ENCODE measurements at places on chromosomes 2 and 18.

DNA sequence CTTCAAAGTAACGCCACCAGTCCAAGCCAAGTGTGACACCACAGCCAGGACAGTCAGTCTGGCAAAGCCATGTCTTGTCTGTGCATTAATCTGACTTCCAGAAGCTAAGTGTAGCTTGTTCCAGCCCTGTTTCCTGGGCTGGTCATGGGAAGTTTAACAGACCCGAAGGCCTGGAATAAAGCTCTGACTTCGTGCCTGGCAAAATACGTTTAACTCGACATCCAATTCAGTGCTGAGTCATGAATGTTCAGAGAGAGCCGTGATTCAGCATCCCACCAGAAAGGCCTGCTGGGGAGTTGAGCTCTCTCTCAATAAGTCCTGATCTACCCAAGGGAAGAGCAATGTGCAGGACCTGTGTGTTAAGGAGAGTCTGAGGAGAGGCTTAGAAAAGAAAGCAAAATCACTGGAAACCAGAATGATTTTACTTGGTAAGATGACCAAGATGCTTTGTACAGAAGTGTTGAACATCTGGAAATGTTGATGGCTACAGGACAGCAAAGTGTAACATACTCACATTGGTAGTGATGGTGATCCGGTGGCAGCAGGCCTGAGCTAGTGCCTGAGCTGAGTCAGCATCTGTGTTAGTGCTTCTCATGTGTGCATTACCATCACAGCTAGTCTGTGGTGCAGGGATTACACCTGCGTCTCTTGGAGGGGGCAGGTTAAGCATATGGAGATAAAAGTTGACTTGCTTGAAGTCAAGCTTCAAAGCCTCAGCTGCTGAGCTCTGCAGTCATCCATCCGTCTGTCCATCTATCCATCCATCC is 743.7 kb upstream of the HS6ST1 start:
- no peak for DNase-seq

GRCh38 chr2:46034535-46034934 is 262.7 kb upstream of the EPAS1 start:
- DNase-seq: no peak

DNA sequence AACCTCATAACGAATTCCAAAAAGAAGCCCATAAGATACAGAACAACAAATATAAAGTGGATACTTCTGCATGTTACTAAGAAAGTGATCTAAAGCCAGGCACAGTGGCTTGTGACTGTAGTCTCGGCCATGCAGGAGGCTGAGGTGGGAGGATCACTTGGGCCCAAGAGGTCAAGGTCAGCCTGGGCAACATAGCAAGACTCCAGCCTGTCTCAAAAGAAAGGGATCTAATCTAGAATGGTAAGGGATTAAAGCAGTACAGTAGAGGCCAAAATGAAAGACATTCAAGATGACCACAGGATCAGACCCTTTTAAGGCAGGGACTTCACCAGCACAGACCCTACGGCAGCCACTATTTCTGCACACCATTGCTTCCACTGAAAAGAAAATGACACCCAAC is 3.8 kb downstream of the COBLL1 start:
- DNase-seq: no peak

DNA sequence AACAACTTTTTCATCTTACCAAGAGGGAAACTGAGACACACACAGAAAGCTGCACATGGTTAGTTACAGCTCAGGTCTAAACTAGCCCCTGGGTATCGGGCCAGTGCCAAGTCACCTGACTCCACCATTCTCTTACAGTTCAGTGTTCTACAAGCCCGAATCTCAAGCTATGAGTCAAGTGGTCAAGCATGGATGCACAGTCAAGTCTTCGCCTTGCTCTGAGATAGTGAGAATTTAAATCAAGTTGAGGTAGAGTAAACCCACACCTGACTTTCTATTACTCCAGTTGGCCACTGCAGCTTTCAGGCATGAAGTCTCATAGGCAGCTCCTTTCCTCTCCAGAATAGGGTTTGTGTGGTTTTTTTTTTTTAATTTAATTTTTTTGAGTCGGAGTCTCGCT is 34.5 kb upstream of the ARL5A start:
- DNase-seq: no peak

- no peak for DNase-seq
These were observed at the start of gene MGAT5 for GRCh38 chr2:134253804-134254203. Gene MGAT5, plus strand, starts transcription at chr2:134254072. Its CDS starts 332 bp downstream, at chr2:134254404.

- peak; percentile 16 for DNase-seq
These were observed at the start of gene MALL for GRCh38 chr2:110115291-110116032. Gene MALL, minus strand, starts transcription at chr2:110115822. Its CDS starts 30 bp downstream, at chr2:110115792.

GRCh38 chr2:191234376-191234775 is 10.8 kb upstream of the MYO1B start:
- DNase-seq: no peak

- DNase-seq: peak; percentile 32
These were observed 35.0 kb downstream of the RTN4 start for GRCh38 chr2:55014962-55015939.

DNA sequence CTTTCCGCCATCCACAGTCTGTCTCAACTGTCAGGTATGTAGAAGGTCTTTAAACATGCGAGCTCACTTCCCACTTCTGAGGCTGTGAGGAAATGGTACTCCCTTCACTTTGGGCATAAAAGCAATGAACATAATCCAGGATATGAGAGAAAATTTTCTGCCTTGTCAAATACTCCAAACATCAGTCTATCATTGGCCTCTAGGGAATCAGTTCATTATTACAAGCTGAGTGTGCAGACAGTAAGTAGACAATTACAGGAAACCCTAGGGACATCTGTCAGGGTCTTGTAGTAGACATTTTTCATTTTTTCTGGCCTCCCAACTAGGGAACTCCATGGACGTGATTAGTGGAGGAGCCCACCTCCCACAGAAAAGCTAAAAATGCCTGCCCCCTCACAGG is 13.6 kb upstream of the APCDD1 start:
- DNase-seq: no peak

- DNase-seq: no peak
These were observed 3.0 kb upstream of the GPC1 start for GRCh38 chr2:240432430-240432819.

DNA sequence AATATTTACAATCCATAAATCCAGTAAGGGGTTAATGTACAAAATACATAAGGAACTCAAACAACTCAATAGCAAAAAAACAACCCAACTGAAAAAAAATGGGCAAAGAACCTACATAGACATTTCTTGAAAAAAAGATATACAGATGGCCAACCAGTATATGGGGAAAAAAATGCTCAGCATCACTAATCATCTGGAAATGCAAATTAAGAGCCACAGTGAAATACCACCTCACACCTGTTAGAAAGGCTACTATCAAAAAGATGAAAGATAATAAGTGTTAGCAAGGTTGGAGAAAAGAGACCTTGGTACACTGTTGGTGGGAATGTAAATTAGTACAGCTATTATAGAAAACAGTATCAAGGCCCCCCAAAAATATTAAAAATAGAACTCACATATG is 14.6 kb downstream of the AP1S3 start:
- DNase-seq: no peak

DNA sequence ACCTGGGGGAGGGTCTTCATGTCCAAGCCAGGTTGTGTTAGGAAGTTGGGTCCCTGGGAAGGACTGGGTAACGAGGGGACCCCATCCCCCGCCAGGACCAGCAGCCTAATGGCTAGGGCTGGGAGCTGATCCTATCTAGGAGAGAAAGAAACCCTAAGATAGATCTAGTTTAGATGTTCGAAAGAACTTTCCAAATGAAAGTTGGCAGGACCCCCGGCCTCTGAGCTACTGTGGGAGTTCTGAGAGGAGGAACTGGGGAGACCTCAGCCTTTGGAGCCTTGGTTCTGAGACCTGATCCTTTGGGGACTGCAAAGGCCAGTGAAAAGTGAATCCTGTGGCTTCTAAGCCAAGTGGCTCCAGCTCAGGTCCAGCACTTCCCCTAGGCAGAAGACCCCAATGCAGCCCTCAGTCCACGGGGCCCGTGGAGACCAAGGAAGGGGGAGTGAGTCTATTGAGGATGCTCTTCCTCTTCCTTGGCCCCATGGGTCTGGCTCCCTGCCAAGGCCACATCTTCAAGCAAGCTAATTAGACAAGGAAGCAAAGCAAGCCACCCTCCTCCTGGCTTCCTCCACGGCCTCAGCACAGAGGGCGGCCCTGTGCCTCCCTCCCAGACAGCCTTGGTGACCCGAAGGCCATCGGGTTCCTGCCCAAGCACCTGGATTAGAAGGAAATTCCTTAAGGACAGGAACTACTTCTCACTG is 23.5 kb downstream of the CCT7 start:
- no peak for DNase-seq

DNA sequence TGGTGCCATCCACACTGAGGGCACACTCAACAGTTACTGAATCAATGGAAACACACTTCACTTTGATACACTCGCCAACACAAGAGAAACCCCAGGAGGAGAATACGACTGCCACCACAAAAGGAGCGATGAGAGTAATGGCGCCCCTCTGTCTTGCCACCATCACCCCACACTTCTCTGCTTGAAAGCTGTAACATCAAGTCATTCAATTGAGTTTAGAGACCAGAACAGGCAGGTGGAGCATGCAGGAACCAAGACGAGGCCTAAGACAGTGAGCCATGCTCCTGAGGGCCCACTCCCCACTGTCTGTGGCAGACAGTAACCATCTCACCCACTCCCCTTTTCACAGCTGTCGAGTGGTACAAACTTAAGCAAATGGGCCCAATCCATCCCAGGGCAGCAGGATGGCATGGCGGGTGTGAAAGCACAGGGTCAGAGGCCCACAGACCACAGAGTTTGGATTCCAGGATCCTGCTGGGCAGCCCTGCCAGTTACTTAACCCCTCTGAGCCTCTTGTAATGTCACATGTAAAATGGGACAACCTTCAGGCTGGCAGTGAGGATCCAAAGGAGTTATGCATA is 101.9 kb downstream of the TNS1 start:
- DNase-seq: no peak

- no peak for DNase-seq
These were observed 323.2 kb upstream of the SLC39A10 start for GRCh38 chr2:195333869-195334268.

- no peak for DNase-seq
These were observed 854.3 kb downstream of the LRRTM4 start for GRCh38 chr2:76667821-76668271.

DNA sequence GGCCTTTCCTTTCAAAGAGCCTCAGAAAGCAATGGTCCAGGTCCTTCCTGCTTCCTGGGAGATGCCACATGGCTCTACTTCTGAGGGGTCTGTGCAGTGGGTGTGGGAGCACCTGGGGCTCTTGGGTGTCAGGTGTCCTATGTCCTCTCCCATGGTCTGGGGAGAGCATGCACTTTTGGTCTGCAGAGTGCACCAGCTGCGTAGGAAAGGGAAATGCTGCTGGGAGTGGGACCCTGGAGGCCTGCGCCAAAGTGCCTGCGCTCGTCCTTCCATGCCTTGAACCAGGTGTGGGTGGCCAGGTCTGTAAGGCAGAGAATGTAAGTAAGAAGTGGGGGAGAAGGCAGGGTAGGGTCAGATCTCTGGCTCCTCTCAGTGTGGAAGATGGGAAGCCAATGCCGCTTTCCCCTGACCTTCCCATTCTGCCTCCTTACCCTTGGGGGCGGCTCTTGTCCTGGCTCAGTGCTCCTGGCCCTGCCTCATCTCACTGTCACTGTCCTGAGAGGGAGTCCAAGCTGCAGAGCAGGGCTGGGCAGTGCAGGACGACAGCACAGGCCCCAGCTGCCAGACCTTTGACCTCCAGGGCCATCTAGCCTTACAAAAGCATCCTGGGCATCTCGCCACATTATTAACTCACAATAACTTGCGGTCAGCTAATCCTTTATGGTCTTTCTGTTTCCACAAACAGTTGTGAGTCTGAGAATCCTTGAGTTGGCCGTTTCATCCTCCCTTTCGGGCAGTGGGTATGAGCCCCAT is 6.6 kb upstream of the PROM2 start:
- DNase-seq: no peak

GRCh38 chr2:173458991-173459780 is 104.5 kb downstream of the CDCA7 start:
- DNase-seq: no peak

DNA sequence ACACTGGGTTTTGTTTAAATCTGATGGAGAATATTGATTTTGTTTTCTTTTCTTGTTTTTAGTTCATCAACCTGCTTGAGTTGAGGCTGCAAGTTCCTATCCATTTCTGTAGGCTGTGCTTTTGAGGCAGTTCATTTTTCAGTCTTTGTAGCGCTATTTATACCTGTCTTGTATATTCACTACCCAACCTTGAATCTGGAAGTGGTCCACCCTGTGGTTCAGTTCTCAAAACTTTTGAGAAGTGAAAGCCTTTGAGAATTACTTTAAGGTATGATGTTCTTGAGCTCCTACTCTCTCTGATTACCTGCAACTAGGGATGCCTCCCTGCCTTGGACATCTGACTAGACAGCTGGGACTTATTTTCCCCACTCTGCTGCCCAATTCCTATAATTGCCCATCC is 53.5 kb upstream of the KCNE4 start:
- DNase-seq: no peak

- DNase-seq: no peak
These were observed 564 bp downstream of the MPV17 start for GRCh38 chr2:27322301-27322765.

- no peak for DNase-seq
These were observed 84.0 kb downstream of the HDAC4 start for GRCh38 chr2:239316562-239317465.

- DNase-seq: no peak
These were observed 559.8 kb upstream of the REG3G start for GRCh38 chr2:78465707-78466106.

DNA sequence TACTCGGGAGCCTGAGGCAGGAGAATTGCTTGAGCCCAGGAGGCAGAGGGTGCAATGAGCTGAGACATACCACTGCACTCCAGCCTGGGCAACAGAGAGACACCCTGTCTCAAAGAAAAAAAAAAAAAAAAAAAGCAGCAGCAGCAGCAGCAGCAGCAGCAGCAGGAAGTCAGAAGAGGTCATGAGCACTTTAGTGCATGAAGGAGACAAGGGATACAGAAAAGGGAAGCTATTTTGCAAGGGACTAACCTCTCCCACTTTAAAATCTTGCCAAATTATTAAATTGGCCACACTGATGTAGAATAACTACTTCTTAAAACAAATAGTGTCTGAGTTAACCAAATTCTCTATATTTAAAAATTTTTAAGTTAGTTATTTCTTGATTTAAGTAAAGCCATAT is 113.4 kb upstream of the PDE1A start:
- DNase-seq: no peak

Data from endothelial cell (in vitro differentiated cells).